ENCODE measurements at places on chromosomes 5 and 9.

GRCh38 chr5:3590967-3591900, 4.4 kb upstream of the IRX1 start:
- DNase-seq, result no peak

DNA sequence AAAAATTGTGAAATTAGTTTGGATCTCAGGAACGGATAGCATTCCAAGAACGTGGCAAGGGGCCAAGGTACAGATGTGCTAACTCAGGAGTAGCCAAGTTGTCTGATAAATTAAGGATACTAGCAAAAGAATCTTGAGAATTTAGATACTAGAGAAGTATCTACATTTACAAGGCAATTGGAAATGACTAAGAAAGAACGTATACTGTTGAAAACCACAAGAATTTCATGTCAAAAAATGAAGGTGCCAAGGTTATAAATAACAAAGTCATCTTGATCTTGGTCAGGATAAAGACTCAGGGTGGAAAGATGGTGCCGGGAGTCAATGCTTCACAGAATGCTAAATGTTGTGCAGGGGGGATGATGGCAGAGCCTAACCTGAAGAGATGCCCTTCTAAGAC, 19.2 kb downstream of the CAPSL start:
- DNase-seq, result peak; percentile 98

GRCh38 chr5:40552981-40553380, 126.7 kb upstream of the PTGER4 start:
- DNase-seq, result no peak

- peak; percentile 75 for DNase-seq
Measured at GRCh38 chr9:101311758-101312420, 72.9 kb downstream of the BAAT start.

DNA sequence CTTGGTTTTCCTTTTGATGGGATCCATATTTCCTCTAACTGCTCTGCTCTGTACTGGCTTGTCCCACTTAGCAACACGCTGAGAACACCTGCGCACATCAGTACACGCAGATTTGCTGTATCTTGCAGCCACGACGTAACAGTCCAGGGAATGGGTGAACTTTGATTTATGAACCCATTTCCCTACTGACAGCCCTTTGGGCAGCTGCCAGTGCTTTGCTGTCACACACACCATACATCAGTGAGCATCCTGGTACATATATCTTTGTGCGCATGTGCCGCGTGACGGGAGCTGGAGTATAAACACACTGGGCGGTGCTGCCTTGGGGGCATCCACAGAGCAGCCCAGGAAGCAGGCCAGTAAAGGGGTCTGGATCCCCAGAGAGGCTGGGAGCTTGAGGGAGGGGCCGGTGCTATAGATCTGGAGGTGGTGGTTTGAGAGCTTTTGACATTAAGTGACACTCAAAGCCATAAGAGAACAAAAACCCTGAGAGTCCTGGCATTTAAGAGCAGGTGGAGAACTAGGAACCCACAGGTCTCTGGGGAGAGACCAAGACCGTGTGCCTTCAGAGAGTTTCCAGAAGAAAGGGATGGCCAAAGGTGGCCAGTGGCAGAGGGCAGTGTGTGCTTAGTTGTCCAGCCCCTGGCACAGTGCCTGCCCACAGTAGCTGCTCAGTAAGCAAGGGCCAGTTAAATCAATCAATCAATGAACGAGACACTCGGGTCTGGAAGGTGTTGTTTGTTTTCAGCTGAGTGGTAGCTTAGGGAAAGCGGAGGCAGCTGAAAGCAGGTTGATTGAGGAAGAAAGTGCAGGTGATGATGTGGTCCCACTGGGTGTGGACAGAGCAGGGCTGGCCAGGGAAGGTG, 53.7 kb downstream of the LMX1B start:
- DNase-seq, result no peak

- no peak for DNase-seq
Measured at GRCh38 chr5:110977915-110978314, 93.6 kb upstream of the TSLP start.

DNA sequence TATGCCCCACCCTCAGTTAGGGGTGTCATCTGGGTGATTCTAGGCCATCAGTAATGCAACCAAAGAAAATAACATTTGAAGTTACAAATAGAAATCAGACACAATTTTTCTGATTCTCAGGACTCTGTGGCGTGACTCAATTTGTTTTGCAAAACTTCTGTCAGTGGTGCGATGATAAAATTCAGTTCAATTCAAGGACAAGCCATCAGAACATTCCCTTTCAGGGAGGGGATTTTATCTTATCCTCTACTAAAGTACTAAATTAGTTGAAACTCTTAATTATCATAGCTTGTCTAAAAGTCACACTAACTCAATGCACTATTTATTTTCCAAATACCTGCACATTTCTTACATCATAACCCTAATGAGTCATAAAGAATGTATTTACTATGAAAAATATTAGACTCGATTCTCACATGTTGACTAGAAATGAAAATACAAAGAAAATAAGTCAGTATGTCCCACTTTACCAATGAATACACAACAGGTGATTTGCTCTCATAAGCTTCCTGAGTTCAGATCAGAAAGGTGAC, 28.2 kb downstream of the HTR4 start:
- DNase-seq, result no peak

GRCh38 chr5:132225165-132226032, 2.3 kb downstream of the P4HA2 start:
- DNase-seq, result peak; percentile 84

DNA sequence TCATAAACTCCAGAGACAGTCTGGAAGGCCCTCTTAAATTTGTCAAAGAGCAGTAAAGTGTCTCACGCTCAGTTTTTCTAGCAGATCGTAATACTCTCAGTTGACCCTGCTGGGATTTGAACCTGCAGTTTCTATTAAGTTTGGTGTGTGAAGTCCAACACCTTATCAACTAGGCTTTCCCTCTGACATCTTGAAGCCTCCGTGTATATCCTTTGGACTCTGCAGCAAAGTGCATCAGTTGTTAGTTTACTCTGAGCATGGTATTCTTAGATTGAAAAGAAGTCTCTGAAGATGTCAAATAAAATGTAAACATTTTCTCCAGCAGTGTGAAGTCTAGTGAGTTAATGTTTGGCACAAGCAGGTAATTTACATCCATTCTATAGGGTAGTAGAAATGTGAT, 2.4 kb downstream of the FUBP3 start:
- no peak for DNase-seq

DNA sequence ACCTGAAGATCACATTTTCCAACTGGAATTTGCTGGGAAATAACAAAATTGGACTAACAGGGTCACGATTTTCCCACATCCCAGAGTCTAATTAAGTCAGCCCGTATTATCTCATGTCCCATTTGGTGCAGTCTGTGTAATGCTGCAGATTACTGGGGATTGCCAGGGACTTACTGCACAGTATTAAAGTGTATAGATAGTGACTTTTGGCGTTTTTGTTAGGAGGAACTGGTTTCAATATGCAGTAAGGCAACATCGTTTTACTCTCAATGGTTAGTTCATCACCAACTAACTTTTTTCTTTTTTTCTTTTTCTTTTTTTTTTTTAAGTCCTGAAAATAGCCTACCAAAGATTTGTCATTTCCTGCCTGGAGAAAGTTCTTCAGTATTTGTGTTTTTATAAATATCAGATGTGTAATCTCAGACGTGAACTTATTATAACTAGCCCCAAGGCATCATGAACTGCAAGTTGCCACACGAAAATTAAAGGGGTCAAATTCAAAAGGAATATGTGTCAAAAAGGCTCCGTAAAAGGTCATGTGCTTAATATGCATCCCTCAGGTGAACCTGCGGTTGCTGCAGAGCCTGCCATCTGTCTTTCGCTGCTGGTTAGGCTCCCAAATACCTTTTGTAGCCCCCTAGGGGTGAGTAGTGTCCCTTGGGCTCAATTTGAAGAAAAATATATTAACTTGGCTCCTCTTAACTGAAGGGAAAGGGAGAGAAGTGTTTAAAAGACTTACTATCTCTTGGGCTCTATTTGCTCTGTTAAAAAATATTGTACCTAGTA, 176.7 kb upstream of the ADAMTSL1 start:
- peak; percentile 63 for DNase-seq

DNA sequence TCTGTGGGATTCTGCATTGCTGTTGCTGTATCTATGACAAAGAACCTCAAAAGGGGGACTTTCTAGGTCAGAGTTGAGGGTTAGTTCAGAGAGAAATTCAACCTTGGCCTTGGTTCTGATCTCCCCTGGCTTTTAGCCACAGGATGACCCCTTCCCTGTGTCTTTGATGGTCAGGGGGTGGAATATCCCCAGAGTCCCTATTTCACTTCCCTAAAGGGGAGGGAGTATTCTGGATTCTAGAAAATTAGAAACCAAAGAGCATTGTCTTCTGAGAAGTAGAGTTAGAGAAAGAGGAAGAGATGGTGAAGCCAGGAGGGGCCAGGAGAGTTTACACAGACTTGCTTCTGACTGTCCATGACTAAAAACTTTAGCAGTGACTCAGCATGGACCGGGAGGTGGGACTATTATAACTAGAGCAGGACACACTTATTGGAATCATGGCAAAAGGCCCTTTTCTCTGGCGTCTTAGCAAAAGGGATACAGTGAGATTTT, 56.2 kb upstream of the LPAR1 start:
- peak; percentile 76 for DNase-seq

DNA sequence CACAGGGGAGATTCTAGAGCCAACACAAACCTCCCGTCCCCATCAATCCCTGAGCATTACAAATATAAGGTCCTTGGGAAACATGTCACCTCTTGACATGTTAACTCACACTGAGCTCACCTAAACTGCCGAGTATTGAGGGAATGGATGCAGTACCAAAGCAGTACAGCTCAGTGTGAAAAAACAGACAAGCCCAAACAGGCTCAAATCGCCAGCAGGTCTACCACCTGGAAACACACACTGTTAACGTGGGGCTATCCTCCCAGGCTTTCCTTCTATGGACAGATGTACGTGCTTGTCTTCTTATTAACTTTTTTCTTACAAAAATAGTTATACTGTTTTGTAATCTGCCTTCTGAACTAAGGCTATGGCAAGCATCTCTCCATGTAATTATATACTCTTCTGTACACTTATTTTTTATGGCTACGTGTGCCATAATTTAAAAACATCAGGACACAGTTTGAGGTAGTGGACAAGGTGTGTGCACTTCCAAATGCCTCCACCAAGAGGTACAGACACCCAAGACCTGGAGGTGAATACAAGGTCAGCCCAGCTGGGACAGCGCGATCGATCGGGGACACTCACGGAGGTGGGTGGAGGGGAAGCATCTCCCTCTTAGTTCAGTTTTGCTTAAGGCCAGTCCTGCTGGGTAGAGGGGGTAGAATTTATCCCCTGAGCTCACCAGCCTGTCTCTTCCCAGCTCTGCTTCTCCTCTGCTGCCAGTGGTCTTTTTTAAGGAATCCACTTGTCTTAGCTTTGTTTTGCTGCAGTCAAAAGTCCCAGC, 76.5 kb downstream of the DAP start:
- no peak for DNase-seq

- no peak for DNase-seq
Measured at GRCh38 chr5:68883436-68883835, 210.4 kb upstream of the SLC30A5 start.

DNA sequence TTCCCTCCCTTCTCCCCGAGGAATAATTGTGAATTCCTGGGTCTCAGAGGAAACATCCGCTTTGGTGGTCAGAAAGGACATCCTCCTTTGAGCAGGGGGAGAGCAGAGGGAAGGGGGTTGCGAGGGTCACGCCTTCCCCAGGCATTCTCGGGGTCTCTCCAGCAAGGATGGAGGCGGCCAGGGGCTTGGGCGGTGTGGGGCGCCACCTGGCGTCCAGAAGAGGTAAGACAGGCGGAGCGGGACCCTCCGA, 129.1 kb downstream of the KCNIP1 start:
- DNase-seq, result no peak

GRCh38 chr5:61758711-61759110, 426.7 kb downstream of the ZSWIM6 start:
- DNase-seq, result no peak

DNA sequence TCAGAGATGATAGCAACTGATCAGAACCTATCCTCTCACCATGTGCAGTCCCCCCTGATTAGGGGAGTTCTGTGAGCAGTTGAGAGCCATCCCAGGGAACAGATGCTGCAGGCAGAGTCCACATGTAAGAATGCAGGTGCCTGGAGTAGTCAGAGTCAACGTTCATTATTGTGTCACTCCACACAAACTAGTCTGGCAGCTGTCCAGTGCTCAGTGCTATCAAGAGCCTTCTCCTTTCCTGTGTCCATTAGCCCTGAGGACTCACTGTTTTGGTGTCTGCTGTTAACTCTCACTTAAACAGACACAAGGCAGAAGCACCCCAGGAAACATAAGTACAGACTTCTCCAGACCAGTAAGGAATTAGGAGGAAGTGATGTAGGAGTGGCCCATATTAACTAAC, 2.5 kb downstream of the SH3TC2 start:
- peak; percentile 39 for DNase-seq

GRCh38 chr9:134739660-134739968, 98.0 kb downstream of the COL5A1 start:
- DNase-seq, result no peak

DNA sequence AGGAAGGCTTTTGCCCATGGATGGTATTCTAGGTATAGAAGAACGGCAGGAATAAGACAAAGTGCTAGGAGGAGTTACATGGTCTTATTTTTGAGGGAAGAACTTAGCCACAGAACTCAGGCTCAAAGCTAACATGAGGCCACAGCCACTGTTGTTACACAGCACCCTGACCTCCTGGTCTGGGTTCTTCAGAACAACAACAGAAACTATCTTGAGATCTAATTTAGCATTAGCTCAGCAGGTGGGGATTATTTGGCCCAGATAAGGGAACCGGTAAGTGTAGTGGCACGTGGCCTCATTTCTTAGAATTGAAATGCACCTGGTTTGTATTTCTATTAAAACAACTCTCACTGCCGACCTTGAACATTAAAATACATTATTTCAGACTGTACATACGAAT, 1168.7 kb upstream of the SEMA6A start:
- DNase-seq, result no peak

GRCh38 chr5:72179028-72179815, 71.9 kb downstream of the MAP1B start:
- peak; percentile 92 for DNase-seq

DNA sequence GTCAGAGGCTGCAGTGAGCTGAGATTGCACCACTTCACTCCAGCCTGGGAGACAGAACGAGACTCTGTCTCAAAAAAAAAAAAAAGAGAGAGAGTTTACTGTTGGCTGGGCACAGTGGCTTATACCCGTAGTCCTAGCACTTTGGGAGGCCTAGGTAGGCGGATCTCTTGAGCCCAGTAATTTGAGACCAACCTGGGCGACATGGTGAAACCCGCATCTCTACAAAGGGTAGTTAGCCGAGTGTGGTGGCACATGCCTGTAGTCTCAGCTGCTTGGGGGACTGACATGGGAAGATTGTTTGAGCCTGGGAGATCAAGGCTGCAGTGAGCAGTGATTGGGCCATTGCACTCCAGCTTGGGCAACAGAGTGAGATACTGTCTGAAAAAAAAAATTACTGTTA, 12.6 kb downstream of the HABP4 start:
- no peak for DNase-seq

All from fibroblast of skin of right quadriceps (primary cell).